H54 (cell line): ENCODE measurements at places on chromosomes 7 and 10.

- DNase-seq, result no peak
These were observed 12.8 kb downstream of the SFXN2 start for GRCh38 chr10:102727037-102727818.

DNA sequence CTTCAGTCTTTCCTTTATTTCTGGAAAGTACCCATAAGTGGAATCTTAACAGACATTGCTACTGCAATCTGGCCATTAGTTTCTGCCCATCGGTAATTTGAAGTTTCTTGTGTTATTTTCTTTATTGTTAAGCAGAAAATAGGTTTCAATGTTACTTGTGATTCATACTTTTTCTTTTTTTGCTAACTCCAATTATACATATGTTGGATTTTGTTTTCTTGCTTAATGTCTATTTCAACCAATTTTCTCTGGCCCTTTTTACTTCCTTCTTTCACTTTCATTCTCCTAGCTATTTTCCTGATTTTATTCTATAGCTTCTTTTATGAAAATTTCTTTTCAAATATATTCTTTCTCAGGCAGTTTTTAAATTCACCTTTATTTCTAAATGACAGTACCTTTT lies 457.4 kb downstream of the TCERG1L start:
- no peak for DNase-seq

GRCh38 chr10:34746094-34746493 lies 69.0 kb downstream of the PARD3 start:
- no peak for DNase-seq

DNA sequence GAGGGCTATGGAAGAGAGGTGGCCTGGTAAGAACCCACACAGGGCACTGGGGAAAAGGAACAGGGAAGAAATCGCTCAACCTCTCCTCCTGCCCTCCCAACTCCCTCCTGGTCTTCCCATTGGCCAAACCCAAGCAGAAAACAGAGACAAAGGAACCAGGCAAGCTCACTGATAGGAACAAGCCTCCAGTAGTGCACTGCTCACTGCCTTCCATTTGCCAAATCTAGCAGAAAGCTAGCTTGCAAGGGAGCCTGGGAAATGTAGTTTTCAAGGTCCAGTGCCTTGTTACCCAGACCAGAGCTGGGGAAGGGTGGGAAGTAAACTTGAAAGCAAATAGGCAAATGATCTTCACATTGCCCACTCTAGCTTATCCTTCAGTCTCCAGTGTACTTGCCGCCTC lies 556.1 kb upstream of the AUTS2 start:
- no peak for DNase-seq

GRCh38 chr7:74503061-74503460 lies 49.4 kb downstream of the GTF2IRD1 start:
- DNase-seq, result no peak

DNA sequence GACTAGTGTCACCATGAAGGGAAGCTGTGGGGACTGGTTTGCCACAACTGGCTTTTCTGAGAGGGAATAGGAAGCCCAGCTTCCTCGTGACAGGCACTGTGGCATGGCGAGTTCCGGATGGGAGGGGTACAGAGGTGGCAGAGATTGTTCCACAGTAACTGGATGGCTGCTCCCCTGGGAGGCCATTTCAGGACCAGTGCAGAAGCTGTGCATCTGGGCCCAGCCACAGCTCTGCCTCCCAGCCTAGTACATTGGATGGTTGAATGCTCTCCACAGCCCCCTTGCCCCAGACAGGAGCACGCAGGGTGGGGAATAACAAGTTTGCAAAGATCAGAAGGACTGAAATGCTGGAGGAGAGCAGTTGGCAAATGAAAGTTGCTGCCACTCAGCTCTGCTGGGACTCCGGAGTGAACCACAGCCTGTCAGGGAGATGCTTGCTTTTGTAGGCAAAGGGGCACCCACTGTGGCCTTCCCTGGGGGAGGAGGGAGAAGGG lies 51.8 kb downstream of the GSDME start:
- DNase-seq, result no peak

DNA sequence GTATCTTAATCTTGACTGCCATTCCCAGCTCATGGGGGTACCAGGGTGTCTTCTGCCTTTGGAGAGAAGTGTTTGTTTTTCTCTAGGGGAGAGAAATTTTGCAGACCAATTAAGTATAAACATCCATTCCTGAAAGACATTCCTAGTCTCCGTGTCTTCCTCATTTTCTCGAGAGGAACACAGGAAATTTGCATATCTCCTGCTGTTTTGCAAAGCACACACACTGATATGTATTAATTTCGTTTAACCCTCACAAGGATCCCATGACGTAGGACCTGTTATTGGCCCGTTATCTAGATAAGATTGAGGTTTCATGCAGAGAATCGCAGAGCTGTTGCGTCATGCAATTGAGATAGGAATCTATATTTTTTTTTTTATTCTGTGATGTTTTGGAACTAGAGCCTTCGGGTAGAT lies 944 bp downstream of the RHBDD2 start:
- DNase-seq, result no peak

- no peak for DNase-seq
These were observed 5.3 kb upstream of the CLIP2 start for GRCh38 chr7:74283858-74284447.

DNA sequence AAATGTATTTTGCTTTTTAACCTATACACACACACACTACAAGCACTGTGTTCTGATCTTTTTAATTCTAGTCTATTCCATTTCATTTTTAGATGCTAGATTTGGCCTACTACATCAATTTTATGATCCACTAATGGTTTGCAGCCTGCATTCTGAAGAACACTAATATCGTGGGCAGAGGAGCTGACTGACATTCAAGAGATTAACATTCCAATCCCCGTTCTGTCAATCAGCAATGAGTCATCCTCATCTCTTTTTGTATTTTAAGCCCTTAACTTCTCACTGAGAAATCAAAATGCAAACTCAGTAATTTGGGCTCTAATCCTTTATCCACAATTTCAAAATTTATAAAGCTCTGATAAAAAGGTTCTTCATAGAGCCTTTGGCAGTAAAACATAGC lies 47.1 kb upstream of the GAD2 start:
- no peak for DNase-seq

- DNase-seq, result no peak
These were observed 67.3 kb downstream of the SGMS1 start for GRCh38 chr10:50556237-50557120.

DNA sequence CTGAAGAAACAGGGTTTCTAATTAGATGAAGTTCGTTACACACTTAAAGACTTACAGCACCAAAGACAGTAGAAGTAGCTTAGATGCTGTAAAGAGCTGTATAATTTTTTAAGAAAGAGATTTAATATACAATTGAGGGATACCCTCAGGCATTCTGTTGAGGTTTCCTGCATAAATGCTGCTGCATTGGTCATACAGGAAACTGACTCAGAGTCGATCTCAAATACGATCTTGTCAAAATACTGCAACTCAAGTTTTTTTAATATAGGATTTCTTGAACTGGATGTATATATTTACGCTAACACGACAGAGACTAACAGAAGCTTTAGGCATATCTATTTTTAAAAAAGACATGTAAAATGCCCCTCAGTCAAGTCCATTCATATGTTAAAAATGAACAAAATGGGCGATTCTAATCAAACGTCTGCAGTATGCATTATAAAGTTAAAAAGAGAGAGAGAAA lies 2.4 kb upstream of the ARID5B start:
- no peak for DNase-seq

GRCh38 chr7:142104550-142105527 lies 6.7 kb upstream of the MGAM2 start:
- DNase-seq, result no peak

- no peak for DNase-seq
These were observed 48.4 kb upstream of the GTF2IRD1 start for GRCh38 chr7:74405191-74405898.
